ENCODE measurements at places on chromosomes 2 and 18.

DNA sequence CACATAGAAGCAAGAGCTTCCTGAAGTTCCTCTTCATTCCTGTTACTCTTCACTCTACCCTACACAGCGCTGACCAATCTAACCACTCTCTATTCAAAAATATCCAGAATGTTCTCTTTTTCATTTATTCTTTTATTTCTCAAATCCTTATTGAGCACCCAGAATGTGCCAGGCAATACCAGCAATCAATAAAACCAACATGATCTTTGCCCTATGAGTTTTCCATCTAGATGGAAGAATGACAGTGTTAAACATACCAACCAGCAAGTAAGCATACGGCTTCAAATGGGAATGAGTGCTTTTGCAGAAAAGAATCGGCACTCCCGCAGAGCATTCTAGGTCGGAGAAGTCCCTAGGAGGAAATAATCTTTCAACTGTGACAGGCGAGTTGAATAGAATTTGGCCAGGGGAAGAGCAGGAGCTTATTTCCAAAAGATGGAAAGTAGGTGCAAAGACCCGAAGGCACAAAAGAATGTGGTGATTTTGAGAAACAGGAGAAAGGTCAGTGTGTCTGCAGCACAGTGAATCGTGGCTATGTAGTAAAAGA is 217.8 kb upstream of the MEIS1 start:
- no peaks in the 10 kb centered on the region for H3K36me3 ChIP-seq
- DNase-seq = no peak
- H3K27me3 ChIP-seq = no peaks in the 10 kb centered on the region
- H3K4me1 ChIP-seq = no peaks in the 10 kb centered on the region
- no peak overlapping the region for H3K27ac ChIP-seq

- H3K4me1 ChIP-seq = peaks cover 5% of the 10 kb centered on the region
- no peaks in the 10 kb centered on the region for H3K36me3 ChIP-seq
- no peaks in the 10 kb centered on the region for H3K27me3 ChIP-seq
- H3K27ac ChIP-seq = peak overlapping the region; percentile 89
- H3K4me3 ChIP-seq = peak overlapping the region; percentile 98
Observed at GRCh38 chr2:63842149-63843061, 709 bp downstream of the UGP2 start.

DNA sequence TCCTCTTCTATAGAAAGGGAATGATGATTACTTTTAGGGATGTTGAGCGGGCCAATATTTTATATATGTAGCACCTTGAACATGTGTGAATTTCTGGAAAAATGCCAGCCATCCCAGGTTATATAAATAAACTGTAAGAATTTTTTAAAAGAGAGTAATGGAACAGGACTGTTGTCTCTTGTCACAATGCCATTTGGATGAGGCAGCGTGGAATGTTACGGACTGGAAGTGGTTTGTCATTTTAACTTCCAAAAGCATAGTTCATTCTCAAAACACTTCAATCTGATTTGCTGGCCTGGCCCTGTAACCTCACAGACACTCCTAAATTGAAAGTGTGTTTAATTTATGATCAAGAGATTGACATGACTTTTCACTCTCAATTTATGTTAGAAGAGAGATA is 70.8 kb downstream of the TPGS2 start:
- no peak overlapping the region for H3K27ac ChIP-seq
- H3K4me3 ChIP-seq = no peak overlapping the region
- no peaks in the 10 kb centered on the region for H3K36me3 ChIP-seq
- no peaks in the 10 kb centered on the region for H3K4me1 ChIP-seq
- DNase-seq = no peak
- H3K27me3 ChIP-seq = no peaks in the 10 kb centered on the region

DNA sequence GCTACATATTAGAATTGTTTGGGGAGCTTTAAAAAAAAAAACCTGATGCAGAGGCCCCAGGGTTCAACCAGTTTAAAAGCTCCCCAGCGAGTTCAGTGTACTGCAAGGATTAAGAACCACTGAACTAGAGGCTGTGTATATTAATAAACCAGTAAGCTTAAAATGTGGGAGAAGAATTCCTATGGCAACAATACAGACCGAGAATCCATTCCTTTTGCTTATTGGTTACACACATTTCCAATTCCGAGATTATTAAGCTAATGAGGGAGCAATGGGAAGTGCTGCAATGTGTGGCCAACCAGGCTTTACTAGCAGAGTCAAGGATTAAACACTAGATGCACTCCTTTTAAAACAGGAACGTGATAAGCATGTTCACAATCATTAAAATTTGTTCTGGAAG is 204.4 kb downstream of the TDRD15 start:
- no peaks in the 10 kb centered on the region for H3K36me3 ChIP-seq
- H3K27ac ChIP-seq = no peak overlapping the region
- no peaks in the 10 kb centered on the region for H3K27me3 ChIP-seq
- H3K4me3 ChIP-seq = no peak overlapping the region

GRCh38 chr2:1743396-1744150 is 742 bp downstream of the PXDN start:
- no peak overlapping the region for H3K27ac ChIP-seq
- H3K4me3 ChIP-seq = no peak overlapping the region
- H3K27me3 ChIP-seq = no peaks in the 10 kb centered on the region
- no peaks in the 10 kb centered on the region for H3K4me1 ChIP-seq

- H3K27me3 ChIP-seq = no peaks in the 10 kb centered on the region
- H3K36me3 ChIP-seq = no peaks in the 10 kb centered on the region
- no peak for DNase-seq
- H3K4me1 ChIP-seq = no peaks in the 10 kb centered on the region
- H3K27ac ChIP-seq = no peak overlapping the region
Observed at GRCh38 chr18:57312346-57313144, 39.8 kb upstream of the ST8SIA3 start.

DNA sequence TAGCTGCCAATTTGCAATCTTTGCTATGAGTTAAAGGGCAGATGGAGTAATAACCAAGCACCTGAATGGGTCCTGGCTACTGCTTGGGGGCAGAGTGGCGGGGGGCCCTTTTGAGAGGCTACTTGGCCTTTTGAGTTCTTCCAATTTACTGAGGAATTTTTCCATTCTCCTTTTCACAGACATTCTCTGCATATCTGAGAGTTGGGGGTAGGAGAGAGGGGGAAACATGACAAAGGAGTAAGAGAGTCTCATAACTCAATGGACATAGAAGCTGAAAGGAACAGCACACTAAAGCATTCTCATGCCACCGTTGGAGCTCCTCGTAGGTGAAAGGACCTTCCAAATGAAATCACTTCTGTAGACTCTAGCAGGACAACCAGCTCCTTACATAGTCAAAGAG is 16.1 kb downstream of the LGALSL start:
- no peak overlapping the region for H3K27ac ChIP-seq
- H3K4me1 ChIP-seq = no peaks in the 10 kb centered on the region
- H3K36me3 ChIP-seq = no peaks in the 10 kb centered on the region
- no peak for DNase-seq

GRCh38 chr2:36670881-36671595 is 25.5 kb upstream of the VIT start:
- no peak overlapping the region for H3K27ac ChIP-seq
- no peak for DNase-seq
- no peaks in the 10 kb centered on the region for H3K4me1 ChIP-seq
- H3K36me3 ChIP-seq = no peaks in the 10 kb centered on the region
- no peak overlapping the region for H3K4me3 ChIP-seq
- H3K27me3 ChIP-seq = no peaks in the 10 kb centered on the region

GRCh38 chr2:119482481-119483394 is 41.5 kb downstream of the SCTR start:
- H3K27ac ChIP-seq = no peak overlapping the region
- H3K4me3 ChIP-seq = no peak overlapping the region
- no peaks in the 10 kb centered on the region for H3K4me1 ChIP-seq
- H3K36me3 ChIP-seq = no peaks in the 10 kb centered on the region
- no peaks in the 10 kb centered on the region for H3K27me3 ChIP-seq

GRCh38 chr18:28127763-28128658 is 48.9 kb downstream of the CDH2 start:
- no peaks in the 10 kb centered on the region for H3K27me3 ChIP-seq
- H3K27ac ChIP-seq = no peak overlapping the region
- DNase-seq = no peak
- H3K4me3 ChIP-seq = no peak overlapping the region
- H3K4me1 ChIP-seq = no peaks in the 10 kb centered on the region

GRCh38 chr2:240498171-240498957 is 59.4 kb downstream of the ANKMY1 start:
- no peak overlapping the region for H3K27ac ChIP-seq
- H3K4me1 ChIP-seq = no peaks in the 10 kb centered on the region
- H3K4me3 ChIP-seq = no peak overlapping the region
- H3K27me3 ChIP-seq = no peaks in the 10 kb centered on the region
- peaks cover 18% of the 10 kb centered on the region for H3K36me3 ChIP-seq
- no peak for DNase-seq
